ENCODE measurements at places on chromosomes 4 and X.

GRCh38 chr4:169601016-169601771, 11.2 kb downstream of the NEK1 start:
- no peak for DNase-seq

- DNase-seq = no peak
Observed at GRCh38 chr4:178165251-178165950, 723.2 kb upstream of the AGA start.

DNA sequence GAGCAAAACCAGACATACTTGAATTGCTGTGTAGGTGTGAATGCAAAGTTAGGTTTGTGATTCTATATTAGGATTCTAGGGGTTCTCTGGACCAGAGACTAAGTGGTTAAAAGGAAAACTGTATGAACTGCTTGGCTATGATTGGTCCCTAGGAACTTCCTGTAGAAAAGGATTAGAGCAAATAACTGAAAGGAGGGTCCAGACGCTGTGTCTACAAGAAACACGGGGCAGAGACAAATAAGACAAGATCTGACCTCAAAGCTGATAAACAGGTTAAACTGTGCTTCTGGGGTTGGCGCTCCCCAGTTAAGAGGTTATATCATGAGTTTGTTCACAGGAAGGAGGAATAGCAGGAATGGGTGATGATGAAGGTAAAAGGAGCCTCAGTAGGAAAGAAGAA, 183.6 kb downstream of the MGST2 start:
- DNase-seq = no peak

GRCh38 chrX:20967725-20968124, 406.5 kb upstream of the CNKSR2 start:
- DNase-seq = no peak

GRCh38 chrX:19705196-19705769, 182.1 kb downstream of the SH3KBP1 start:
- no peak for DNase-seq

DNA sequence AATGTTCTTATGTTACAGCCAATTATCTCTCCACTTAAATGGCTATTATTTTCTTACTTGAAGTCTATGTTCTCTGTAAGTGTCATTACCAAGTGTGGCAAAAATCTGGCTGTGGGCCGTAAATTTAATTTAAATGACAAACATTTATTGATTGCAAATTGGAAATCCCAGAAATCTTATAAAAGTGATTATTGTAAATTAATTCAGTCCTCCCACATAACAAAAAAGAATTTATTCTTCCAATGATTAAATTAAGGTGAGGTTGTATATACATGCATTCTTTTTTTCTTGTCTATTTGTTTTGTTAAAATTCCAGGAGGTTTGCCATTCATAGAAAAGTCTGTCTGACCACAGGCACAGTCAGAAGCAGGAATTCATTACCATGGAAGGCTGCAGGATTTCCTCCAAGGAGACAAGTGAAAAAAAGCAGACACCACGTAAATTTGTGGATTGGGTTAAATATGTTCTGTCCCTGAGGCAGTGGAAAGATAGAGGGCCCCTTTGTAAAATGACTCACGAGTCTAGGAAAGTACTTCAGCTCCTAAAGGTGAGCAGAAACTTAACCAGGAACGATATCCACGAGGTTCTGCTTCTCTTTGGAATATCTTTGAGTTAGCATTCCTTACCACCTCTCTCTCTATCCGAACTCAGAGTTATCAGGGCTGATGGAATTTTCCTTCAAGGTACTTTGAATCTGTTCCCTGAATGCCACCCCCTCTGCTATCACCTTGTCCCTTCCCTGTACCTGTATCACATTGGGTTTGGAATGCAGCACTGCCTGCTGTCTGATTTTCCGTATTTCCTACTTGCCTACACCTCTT, 10.7 kb downstream of the PPARGC1A start:
- DNase-seq = no peak

- DNase-seq = no peak
Observed at GRCh38 chrX:38638952-38639529, 77.7 kb downstream of the TSPAN7 start.

DNA sequence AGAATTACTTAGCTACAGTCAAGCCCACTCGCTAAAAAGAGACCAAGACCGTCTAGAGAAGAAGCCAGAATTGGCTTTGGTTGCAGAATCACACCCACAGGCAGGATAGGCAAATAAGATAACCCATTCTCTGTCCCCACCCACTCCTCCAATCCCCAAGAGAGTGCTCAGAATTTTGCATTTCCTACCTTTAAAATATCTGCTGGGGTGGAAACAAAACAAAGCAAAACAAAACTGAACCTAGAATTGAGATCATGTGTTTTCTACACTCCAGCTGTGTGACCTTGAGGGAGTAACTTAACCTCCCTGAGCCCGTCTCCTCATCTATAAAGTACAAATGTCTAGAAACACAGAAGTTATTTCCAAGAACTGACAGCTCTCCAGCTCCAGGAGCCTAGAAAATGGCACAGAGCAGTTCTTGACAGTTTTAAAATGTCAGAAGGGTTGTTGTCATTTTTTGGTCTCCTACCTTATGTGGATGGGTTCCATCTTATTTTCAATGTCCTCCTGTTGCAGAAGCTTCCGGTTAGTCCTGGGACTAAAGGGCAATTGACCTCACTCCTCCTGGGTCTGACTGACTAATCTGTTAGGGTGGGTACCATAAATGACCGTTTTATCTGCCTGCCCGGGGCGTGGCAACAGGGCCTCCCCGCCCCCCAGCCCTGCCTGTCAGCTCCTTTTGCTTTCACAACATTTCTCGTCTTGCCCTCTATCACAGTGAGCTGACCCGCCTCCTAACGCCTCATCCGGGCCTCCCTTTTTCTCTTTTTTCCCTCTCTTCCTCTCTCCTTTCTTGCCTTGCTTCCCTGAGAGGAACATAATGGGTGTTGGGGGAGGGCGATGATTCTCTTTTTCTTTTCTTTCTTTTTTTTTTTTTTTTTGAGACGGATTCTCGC, 114.0 kb downstream of the RBM47 start:
- no peak for DNase-seq

GRCh38 chrX:55142206-55142918, 53.5 kb downstream of the PAGE2 start:
- DNase-seq = no peak

DNA sequence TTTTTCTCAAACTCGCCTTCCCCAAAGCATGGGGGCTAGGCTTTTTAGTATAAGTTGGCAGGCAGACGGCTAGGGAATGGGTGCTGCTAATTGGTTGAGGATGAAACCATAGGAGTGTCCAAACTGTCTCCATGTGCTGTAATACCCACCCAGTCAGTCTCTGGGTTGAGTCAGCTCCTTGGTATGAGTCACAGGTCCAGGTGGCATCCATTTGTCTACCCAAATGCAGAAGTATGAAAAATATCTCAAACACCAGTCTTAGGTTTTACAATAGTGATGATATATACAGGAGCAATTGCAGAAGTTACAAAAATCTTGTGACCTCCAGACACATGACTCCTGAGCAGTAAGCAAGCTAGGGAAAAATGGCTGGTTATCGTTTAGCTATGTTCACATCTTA, 27.4 kb upstream of the CCSER1 start:
- no peak for DNase-seq

DNA sequence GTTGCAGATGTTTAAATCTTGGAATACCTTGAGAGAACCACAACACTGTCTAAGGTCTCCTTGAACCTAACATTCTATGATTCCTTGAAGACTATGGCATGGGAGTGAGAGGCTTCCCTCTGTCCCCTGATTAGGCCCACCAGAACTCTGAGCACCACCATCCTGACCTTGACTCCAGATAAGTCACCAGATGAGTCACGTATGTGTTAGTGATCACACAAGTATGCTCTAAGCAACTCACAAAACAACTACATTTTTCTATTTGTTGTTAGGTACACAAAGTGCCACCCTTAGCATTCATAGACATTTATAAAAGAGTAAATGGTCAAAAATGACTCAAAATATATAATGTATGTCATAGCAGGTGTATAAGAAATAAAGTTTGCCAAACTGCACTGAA, 252.9 kb upstream of the CXXC4 start:
- no peak for DNase-seq

DNA sequence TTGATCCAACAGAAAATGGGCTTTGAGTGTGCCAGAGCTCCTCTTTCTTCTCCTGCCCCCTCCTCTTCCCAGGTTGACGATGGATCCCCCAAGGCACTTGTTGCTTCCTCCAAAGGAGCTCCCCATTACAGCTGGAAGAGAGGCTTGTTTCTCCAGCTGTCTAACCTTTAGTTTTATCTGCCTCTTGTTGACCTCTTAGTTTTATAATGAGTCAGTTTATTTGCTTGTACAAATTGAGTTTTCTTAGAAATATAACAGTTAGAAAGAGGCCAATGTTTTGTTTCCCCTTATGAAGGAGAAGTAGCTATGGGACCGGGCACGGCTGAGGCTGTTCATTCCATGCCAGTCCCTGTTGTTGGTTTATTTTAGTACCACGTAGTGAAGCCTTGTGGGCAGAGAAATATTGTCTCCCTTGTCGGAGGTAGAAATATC, 158.2 kb downstream of the SPRY1 start:
- DNase-seq = no peak

DNA sequence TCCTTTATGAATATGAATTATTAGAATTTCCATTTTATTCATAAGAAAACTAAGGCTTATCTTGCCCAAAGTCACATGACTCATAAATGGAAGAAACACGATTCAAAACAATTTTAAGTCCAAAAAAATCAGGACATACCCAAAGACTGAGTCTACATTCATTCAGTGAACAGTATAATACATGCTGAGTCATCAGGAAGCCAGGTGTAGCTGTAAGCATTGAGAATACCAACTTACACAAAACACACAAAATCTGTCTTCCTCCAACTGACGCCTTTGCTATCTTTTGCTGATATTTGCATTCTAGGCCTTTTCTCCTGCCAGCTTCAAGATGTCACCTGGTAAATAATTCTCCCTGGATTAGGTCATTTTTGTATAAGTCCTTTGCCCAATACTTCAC, 520.1 kb upstream of the GALNT7 start:
- no peak for DNase-seq
